M059J (cell line): ENCODE measurements at places on chromosomes 13 and 19. TPM values are rescaled to one million over a fixed set of nuclear protein-coding genes. Genes with fewer than 3 reads are reported as not detected.

Gene ZNF558
- 4.5 and 20.4 TPM in 2 replicates for total RNA-seq

Gene SOX1
- total RNA-seq: not detected in 2 replicates

Gene CEACAM8
- total RNA-seq: not detected in 2 replicates

Gene DCT
- total RNA-seq: not detected in 2 replicates

Gene CPB2
- not detected in 2 replicates for total RNA-seq

Gene ZNF90
- total RNA-seq: 0.42 and 0.49 TPM in 2 replicates

Gene BEST2
- total RNA-seq: not detected in 2 replicates

Gene SLC7A9
- total RNA-seq: not detected in 2 replicates

Gene CLDN10
- total RNA-seq: 0.25 and 0.39 TPM in 2 replicates

Gene ZNF160
- total RNA-seq: 21.4 and 22.4 TPM in 2 replicates

Gene PSG3
- 0.64 and 0.84 TPM in 2 replicates for total RNA-seq

Gene SETDB2
- 4.9 and 8.0 TPM in 2 replicates for total RNA-seq

Gene CDX2
- total RNA-seq: not detected in 2 replicates

Gene NFKBIB
- total RNA-seq: 16.5 and 27.5 TPM in 2 replicates

Gene TNNT1
- 25.5 and 40.1 TPM in 2 replicates for total RNA-seq

Gene ADGRL1
- total RNA-seq: 2.4 and 4.8 TPM in 2 replicates

Gene SLC8A2
- not detected in 2 replicates for total RNA-seq

Gene IGFL2
- total RNA-seq: not detected in 2 replicates

Gene ZNF723
- total RNA-seq: not detected in 2 replicates

Gene CNFN
- total RNA-seq: 3.8 TPM in 1 of 2 replicates, not detected in the other

Gene CD33
- 3.8 and 4.6 TPM in 2 replicates for total RNA-seq

Gene NLRP4
- 0.05 TPM in 1 of 2 replicates, not detected in the other for total RNA-seq

Gene C13orf42
- total RNA-seq: not detected in 2 replicates

Gene EHD2
- 34.0 and 91.2 TPM in 2 replicates for total RNA-seq

Gene ZNF433
- total RNA-seq: 3.4 and 7.4 TPM in 2 replicates

Gene CGB2
- 1.7 and 4.2 TPM in 2 replicates for total RNA-seq

Gene VAV1
- total RNA-seq: not detected in 2 replicates

Gene C19orf81
- 1.0 and 4.9 TPM in 2 replicates for total RNA-seq

Gene ZNF616
- total RNA-seq: 8.0 and 8.9 TPM in 2 replicates

Gene COLGALT1
- total RNA-seq: 104 and 150 TPM in 2 replicates

Gene KLK11
- not detected in 2 replicates for total RNA-seq

Gene SULT2B1
- total RNA-seq: not detected in 2 replicates

Gene SPRED3
- total RNA-seq: 1.7 and 3.5 TPM in 2 replicates

Gene KCNN1
- 0.07 TPM in 1 of 2 replicates, not detected in the other for total RNA-seq

Gene DOCK6
- 1.8 and 13.0 TPM in 2 replicates for total RNA-seq

Gene FAAP24
- total RNA-seq: 11.6 and 12.1 TPM in 2 replicates

Gene OR7D2
- 0.05 and 0.12 TPM in 2 replicates for total RNA-seq

Gene RYR1
- total RNA-seq: not detected in 2 replicates

Gene URAD
- not detected in 2 replicates for total RNA-seq

Gene SIGLEC9
- 0.27 TPM in 1 of 2 replicates, not detected in the other for total RNA-seq

Gene NKPD1
- not detected in 2 replicates for total RNA-seq

Gene ZNF845
- total RNA-seq: 8.3 and 13.6 TPM in 2 replicates

Gene GATAD2A
- total RNA-seq: 18.3 and 48.7 TPM in 2 replicates

Gene CYP2B6
- not detected in 2 replicates for total RNA-seq

Gene KLK15
- total RNA-seq: not detected in 2 replicates

Gene PSENEN
- total RNA-seq: 90.5 and 108 TPM in 2 replicates
